CD4-positive, alpha-beta T cell (primary cell): ENCODE measurements at places on chromosomes 12 and 14.

DNA sequence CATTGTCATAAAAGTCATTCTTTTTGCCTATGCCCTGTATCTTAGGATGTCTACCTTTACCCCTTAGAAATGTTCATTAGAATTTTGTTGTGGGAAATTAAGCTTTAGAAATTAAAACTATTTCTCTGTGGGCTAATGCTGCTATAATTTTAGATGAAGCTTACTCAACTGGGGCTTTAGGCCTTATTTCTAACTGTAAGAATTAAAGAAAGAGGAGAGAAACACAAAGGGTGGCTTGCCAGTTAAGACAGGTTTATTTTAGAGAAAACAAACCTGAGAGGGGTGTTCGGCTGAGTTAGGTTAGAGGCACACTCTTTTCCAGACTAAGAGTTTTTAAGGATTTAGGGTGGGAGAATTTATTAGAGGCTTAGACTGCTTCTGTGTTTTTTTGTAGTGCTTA is 6.4 kb downstream of the TRIP11 start:
- DNase-seq: no peak

- no peak for DNase-seq
Observed at GRCh38 chr12:46361667-46362034, 10.9 kb downstream of the SLC38A2 start.

DNA sequence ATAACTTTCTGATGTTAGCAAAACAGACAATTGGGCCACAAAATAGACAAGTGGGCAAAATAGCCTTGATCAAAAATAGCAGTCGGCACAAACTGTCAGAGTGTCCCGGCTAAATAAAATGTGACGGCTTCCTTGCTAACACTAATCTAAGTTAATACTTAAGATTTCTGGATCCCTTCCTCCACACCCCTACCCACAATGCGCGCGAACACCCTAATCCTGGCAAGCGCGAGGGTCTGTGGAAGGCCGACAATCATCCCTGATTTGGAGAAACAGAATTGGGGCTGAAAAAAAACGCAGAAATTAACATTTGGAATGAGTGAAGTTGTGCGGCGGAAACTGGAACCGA is 489 bp downstream of the CEP290 start:
- no peak for DNase-seq

- no peak for DNase-seq
Observed at GRCh38 chr14:68551045-68551683, 241.7 kb downstream of the ZFP36L1 start.

DNA sequence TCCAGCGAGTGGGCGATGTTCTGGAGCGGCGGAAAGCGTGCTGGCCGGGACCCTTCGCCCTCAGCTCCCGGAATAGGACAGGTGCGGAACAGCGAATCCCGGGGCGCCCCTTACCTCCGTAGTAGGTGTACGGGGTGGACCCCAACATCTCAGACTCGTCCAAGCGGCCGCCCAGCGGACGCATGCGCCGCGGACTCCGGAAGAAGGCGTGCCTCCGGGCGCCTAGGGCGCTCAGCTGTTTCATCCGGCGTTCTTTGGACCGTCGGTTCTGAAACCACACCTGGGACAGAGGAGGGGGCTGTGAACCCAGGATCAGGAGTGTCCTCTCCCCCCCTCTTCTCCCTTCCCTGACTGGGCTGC is 4.5 kb downstream of the LHX5 start:
- DNase-seq: no peak
